Cerebellar cortex (tissue), 1 donor: ENCODE measurements at places on chromosomes 6 and 20.

DNA sequence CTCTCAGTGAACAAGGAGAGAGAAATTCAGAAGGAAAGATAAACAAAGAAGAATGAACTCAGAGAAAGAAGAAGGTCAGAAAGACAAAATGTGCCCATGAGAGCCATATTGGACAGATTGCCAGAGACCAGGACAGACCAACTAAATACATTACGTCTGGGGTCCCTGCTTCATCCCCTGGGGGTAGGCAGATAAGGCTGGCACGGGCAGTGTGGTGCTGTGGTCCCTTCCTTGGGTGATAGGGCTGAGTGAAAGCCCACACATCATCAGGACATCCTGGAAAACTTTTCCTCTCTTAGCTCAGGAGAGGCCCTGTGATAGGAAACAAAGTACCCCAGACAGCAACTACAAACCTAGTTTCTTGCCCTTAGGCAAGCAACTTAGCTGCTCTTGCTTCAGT lies 13.2 kb upstream of the ARMC12 start:
- no peak for DNase-seq

DNA sequence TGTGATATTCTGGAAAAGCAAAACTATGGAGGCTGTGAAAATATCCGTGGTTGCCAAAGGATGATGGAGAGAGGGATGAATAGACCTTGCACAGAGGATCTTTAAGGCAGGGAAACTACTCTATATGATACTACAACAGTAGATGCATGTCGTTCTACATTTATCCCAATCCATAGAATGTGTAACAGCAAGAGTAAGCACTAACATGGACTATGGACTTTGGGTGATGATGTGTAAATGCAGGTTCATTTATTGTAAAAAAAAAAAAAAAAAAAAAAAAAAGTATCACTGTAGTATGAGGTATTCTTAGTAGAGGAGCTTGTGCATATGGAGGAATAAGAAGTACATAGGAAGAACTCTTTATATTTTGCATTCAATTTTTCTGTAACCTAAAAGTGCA lies 507.5 kb downstream of the PHF3 start:
- DNase-seq: no peak

GRCh38 chr6:125248136-125248535 lies 53.6 kb downstream of the HDDC2 start:
- no peak for DNase-seq

- DNase-seq: no peak
Measured at GRCh38 chr6:16718356-16718755, 42.9 kb downstream of the ATXN1 start.

GRCh38 chr20:18879262-18879661 lies 65.7 kb downstream of the SCP2D1 start:
- no peak for DNase-seq

- no peak for DNase-seq
Measured at GRCh38 chr6:135182071-135183001, 1.2 kb downstream of the MYB start.

GRCh38 chr6:54655162-54655561 lies 191.4 kb upstream of the FAM83B start:
- DNase-seq: no peak

- no peak for DNase-seq
Measured at GRCh38 chr20:8362457-8362856, 230.4 kb downstream of the PLCB1 start.

- no peak for DNase-seq
Measured at GRCh38 chr6:45880159-45880558, 135.5 kb downstream of the CLIC5 start.

DNA sequence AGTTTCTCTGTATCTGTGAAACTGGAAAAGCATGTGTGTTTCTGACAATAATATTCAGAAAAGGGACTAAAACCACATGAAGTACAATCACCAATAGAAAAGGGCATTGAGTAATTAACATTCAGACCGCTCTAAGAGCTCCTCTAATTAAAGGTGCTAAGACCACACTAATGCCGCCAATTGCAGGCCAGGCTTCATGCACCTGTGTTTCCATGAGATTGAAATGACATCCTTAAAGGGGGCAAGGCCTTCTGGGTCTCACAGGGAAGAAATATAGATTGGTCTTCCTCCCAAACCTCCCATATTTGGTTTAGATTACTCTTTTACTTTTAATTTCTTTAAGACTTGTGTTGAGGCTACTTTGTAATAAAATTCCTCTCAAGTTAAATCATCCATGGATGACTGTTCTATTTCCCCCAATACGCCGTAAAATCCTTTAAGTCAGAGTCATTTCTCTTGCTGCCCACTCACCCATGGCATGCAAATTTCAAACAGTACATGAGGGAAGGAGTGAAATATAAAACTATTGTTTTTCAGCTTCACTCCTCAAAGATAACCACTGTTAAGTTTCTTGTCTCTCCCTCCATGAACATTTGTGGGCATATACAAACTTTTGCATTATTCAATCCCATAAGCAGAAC lies 110.6 kb downstream of the UBE3D start:
- DNase-seq: no peak

- DNase-seq: no peak
Measured at GRCh38 chr6:53107091-53107490, 41.5 kb downstream of the GCM1 start.

DNA sequence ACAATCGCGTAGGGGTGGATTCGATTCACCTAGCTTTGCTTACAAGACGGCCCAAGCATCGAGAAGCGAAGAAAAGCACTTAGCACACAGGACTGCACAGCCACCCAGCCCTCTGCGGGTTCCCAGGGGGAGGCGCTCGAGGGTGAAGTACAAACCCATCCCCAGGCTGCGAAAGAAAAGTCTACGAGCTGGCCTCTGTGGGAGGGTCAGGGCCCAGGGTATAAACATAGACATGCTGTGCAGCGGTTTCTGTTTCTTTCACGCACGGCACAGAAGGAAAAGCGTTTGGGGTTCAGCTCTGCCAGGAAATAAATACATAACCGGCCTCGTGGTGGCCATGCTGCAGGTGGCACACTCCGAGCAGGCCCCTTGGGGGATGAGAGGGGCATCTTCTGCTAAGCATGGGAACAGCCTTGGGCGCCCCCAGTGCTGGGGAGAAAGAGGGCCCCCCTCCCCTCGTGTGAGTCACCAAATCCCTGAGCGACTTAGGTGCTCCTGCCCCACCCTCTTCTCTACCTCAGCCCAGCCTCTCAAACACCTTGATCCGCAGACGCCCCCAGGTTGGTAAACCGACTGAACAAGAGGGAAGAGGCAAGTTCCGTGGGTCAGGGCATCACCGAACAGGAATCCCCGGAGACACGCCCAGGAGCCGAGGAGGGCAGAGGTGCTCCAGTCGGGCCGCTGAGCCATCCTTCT lies 91.6 kb upstream of the RIPOR2 start:
- DNase-seq: no peak

- DNase-seq: no peak
Measured at GRCh38 chr6:149016716-149017115, 269.9 kb downstream of the UST start.

DNA sequence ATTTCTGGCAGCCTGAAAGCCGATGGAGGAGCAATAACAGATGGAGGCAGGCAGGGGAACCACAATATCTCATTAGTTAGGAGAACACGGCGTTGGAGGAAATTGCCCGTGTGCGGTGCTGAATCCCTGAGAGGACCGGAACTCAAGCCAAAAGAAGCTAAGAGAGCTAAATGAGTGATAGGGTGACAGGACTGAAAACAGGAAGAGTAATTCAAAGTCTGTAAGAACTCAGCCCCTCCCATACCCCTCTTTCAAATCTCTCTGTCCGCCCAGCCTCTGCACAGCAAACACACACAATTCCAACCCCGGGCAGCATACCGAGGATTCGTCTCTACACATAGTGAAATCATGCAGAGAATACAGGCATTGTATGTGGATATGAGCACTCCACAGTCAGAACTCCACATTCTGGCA lies 2.6 kb upstream of the IPCEF1 start:
- DNase-seq: peak; percentile 54

DNA sequence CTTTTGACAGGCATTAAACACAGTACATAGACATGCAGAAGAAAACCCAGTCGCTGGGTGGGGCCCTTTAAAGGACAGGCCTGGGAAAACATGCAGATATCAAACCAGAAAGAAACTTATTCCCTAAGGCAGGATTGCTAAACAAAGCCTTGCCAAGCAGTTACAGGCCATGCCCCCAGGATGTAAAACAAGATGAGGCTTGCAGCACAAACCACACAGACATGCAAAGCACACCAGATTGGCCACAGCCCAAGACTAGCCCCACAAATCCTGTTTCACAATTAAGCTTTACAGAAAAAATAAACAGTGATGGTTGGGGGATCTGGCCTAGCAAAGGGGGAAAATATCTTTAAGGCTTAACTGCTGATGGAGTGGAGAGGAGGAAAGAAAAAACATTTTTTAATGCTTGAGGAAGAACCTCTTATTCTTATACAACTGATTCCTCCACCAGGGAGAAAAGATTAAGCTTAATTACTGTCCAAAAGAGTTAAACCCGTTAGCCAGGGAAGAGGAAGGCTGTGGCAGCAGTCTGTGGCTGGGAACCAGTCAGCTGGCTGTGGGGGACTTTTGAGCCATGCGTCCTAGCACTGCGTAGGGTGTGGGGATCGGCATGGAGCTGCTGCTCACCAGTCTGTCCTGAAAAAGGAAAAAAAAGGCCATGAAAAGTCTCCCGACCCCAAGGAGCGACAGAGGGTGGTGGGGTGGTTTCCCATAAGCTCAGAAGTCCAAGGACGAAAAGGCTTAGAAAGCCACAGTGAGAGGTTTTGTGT lies 28.4 kb downstream of the COL19A1 start:
- DNase-seq: no peak

DNA sequence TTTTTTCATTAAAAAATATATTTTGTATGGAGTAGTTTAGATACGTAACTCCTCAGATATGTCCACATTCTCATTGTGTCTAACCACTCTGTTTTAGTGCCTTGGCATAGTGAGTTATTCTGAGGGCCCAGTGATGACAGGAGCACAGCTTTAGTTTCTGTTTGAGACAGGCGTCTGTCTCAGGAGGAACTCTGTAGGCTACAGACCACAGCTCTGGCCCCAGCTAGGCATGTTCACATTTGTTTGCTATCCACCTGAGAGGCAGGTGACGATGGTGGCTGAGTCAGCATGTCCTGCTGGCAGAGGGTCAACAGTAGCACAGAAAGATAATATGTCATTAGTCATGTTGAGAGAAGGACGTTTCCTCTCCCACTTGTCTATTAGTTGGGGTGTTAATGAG lies 16.3 kb downstream of the LRRC1 start:
- no peak for DNase-seq

DNA sequence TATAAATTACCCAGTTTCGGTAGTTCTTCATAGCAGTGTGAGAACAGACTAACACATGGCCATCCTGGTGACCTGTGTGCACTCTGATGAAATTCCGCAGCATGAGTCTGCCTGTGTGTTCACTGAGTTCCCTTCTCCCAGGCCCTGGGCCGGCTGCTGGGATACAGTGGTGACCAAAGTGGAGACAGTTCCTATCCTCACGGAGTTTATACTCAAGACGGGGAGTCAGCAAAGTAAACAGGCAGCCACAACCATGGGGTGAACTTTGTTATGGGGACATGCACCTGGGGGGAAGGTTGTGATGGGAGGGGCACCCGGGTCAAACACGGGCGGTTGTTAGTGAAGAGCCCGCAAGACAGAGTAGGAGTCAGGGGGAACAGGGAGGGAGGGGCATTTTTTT lies 202.0 kb downstream of the CDH4 start:
- DNase-seq: no peak

- no peak for DNase-seq
Measured at GRCh38 chr6:26240157-26241032, 124.6 kb upstream of the BTN3A2 start.

DNA sequence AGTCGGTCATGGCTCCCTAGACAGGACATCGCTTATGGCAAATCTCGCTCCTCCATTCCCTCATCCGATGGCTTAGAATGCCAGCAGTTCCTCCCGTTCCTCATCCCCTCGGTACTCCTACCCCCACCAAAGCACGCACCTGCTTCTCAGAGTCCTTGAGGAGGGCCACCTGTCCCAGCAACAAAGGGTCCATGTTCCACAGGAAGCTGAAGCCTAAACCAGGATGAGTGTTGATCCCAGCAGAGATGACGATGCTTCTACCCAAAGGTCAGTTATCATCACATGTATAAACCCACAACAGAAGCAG lies 111.2 kb downstream of the THBS2 start:
- DNase-seq: no peak

DNA sequence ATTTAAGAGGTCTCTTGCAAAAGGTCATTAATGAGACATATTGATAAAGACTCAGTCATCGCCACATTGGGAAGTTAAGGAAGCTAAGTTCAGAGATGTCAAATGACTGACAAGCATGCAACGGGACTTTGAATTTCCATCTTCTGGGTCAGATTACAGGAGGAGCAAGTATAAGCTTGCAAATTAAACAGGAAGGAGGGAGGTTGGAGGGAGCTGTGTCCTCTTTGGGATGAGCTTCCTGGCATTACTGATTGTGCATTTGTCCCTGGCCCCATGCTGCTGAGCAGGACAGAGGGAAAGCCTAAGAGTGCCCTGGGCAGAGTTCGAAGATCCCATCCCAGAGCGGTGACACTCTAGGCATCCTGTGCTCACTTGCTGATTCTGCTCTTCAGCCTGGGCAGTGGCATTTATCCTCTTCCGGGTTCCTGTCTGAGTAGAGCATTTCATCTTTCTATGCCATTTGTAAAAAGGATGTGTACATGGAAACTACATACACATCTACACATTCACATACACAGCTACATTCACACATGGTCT lies 40.5 kb downstream of the SLC22A1 start:
- DNase-seq: no peak

- DNase-seq: no peak
Measured at GRCh38 chr20:16528078-16528477, 45.2 kb downstream of the KIF16B start.

DNA sequence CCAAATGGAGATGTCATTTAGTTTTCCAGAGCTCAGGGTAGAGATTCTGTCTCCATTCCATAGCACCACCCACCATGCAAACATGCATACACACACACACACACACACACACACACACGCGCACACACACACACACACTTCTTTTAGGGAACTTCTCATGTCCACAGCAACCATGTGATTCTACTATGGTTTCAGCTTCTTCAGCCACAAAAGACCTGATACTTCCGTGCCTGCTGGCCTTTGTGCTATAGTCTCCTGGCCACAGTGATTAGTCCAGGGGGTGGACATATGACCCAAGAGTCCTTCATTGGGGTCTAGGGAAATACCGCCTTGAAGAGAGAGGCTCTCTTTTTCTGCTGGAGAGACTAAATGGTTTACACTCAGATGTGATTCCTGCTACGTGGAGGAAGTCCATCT lies 53.5 kb downstream of the CARMIL1 start:
- peak; percentile 44 for DNase-seq

- peak; percentile 69 for DNase-seq
Measured at GRCh38 chr20:1907586-1907985, 12.4 kb downstream of the SIRPA start.

GRCh38 chr6:151389618-151390275 lies 1.6 kb downstream of the ZBTB2 start:
- DNase-seq: peak; percentile 59

GRCh38 chr6:11260249-11261038 lies 28.0 kb upstream of the NEDD9 start:
- no peak for DNase-seq
